Cerebellum (tissue), 4 donors: ENCODE measurements at places on chromosomes 3 and 15.
A peak's percentile ranks its signal among the peaks of the same experiment; 100 is the strongest.

- DNase-seq: no peak
Observed at GRCh38 chr15:55279746-55280351, 9.8 kb downstream of the RAB27A start.

DNA sequence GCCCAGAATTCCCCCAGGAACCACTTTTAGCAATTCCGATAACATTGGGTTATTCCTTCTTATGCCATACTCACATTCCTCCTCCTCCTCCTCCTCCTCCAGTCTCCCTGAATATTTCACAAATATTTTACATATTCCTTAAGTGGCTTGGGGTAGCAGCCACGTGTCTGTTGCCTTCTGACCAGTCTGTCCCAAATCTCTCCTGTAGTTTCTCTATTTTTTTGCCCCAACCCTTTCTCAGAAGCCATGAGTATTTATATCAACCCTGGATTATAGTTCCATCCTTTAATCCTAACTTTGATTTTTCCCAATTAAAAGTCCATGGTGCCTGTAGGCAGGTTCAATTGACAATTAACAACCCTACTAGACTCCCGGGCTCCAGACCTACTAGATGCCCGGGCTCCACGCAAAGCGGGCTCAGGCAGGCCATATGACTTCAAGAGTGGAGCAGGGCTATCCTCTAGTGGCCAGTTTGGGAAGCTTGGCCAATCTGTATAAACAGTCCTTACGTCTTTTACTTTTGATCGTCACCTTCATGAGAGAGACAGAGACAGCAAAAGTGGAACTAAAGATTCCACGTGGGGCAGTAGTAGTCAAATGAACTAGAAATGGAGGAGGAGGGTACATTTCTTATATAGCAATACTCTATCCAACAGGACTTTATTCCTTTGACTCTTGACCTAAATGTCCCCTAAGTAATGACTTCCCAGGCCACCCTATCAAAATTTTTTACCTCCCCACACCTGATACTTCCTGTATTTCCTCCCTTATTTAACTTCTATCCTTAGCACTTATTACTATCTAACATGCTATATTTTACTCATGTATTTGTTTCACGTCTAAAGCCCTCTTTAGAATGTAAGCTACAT is 69.7 kb downstream of the USF3 start:
- DNase-seq: peak; percentile 80

DNA sequence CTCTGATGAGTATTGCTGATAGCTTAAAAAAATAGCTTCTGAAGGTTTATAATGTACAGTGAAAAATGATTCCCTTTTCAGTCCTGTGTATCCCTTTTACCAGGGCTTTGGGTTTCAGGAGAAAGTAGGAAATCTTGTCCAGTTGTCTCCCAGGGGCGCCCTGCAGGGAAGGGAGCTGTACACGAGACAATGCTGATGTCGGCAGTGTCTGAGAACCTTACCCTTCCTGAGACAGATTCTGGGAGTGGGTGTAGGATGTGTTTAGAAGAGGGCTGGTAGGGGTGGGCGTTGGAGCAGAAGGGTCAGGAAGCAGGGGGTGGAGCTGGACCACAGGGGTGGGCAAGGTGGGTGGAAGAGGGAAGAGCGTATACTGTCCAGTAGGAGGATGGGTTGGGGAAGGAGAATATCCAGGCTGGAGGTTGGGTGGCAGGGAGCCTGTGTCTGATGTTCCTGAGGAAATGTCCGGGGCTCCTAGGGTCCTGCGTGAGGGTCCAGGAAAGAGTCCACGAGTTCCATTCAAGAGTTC is 5.6 kb downstream of the THPO start:
- no peak for DNase-seq

GRCh38 chr3:118705487-118706219 is 329.0 kb downstream of the IGSF11 start:
- no peak for DNase-seq

GRCh38 chr3:71077070-71077469 is 506.5 kb downstream of the FOXP1 start:
- no peak for DNase-seq

DNA sequence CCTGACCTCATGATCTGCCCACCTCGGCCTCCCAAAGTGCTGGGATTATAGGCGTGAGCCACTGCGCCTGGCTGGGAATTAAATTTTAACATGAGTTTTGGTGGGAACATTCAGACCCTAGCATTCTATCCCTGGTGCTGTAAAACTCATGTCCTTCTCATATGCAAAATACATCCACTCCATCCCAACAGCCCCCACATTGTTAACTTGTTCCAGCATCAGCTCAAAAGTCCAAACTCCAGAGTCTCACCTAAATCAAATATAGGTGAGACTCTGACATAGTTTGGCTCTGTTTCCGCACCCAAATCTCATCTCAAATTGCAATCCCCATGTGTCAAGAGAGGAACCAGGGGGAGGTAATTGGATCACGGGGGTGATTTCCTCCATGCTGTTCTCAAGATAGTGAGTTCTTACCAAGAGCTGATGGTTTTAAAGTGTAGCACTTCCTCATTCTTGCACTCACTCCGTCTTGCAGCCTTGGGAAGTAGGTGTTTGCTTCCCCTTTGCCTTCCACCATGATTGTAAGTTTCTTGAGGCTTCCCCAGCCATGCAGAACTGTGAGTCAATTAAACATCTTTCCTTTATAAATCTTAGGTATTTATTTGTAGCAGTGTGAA is 96.2 kb upstream of the PLCL2 start:
- no peak for DNase-seq
